Stomach (tissue), 19 donors: ENCODE measurements at places on chromosomes 3 and 15. TPM values are rescaled to one million over a fixed set of nuclear protein-coding genes. Genes with fewer than 3 reads are reported as not detected.

The GABRG3 gene
- total RNA-seq: 0.37 TPM

The SNTN gene
- not detected for total RNA-seq

The GAP43 gene
- total RNA-seq: not detected

The OR5AC2 gene
- not detected for total RNA-seq

The ADAM10 gene
- 159 TPM for total RNA-seq

The MOBP gene
- total RNA-seq: not detected

The STXBP5L gene
- total RNA-seq: 0.58 TPM

The EFCAB12 gene
- total RNA-seq: 0.92 TPM

The PSTPIP1 gene
- 2.4 TPM for total RNA-seq

The SAMD7 gene
- not detected for total RNA-seq

The FAM3D gene
- 100 TPM for total RNA-seq

The CD80 gene
- 9.9 TPM for total RNA-seq

The LTF gene
- total RNA-seq: 275 TPM

The THOC7 gene
- 27.8 TPM for total RNA-seq

The CRTC3 gene
- 44.6 TPM for total RNA-seq

The ZNF774 gene
- total RNA-seq: 0.58 TPM

The TF gene
- 0.45 TPM for total RNA-seq

The CYP8B1 gene
- total RNA-seq: not detected

The EBLN2 gene
- total RNA-seq: 2.6 TPM

The COL7A1 gene
- 1.8 TPM for total RNA-seq

The GLDN gene
- not detected for total RNA-seq

The BNC1 gene
- not detected for total RNA-seq

The IL17RC gene
- total RNA-seq: 21.1 TPM

The IREB2 gene
- total RNA-seq: 130 TPM

The SLITRK3 gene
- total RNA-seq: 2.6 TPM

The CATSPER2 gene
- 0.45 TPM for total RNA-seq

The PCSK6 gene
- total RNA-seq: 2.9 TPM

The SNX22 gene
- 0.92 TPM for total RNA-seq

The GHRL gene
- 127 TPM for total RNA-seq

The ZNF501 gene
- total RNA-seq: 2.8 TPM

The PPP2R3A gene
- 26.8 TPM for total RNA-seq

The CPLX3 gene
- not detected for total RNA-seq

The CLDN18 gene
- 161 TPM for total RNA-seq

The CD276 gene
- total RNA-seq: 185 TPM

The CFAP92 gene
- total RNA-seq: 0.87 TPM

The DNAJA4 gene
- 33.0 TPM for total RNA-seq

The CCR3 gene
- total RNA-seq: 8.9 TPM

The C3orf52 gene
- total RNA-seq: 66.9 TPM

The AHSG gene
- total RNA-seq: not detected

The MESP1 gene
- total RNA-seq: 0.58 TPM

The CCRL2 gene
- not detected for total RNA-seq

The CDC25A gene
- total RNA-seq: 5.7 TPM

The SH3BP5 gene
- total RNA-seq: 27.5 TPM

The ARPIN gene
- total RNA-seq: 24.8 TPM

The ANKDD1A gene
- 6.4 TPM for total RNA-seq

The IL20RB gene
- total RNA-seq: 1.3 TPM

The SOX14 gene
- total RNA-seq: not detected

The NR2E3 gene
- total RNA-seq: not detected

The AMT gene
- total RNA-seq: 27.8 TPM

The WDR5B gene
- 1.2 TPM for total RNA-seq

The MYO5C gene
- 64.3 TPM for total RNA-seq

The SRGAP3 gene
- 31.7 TPM for total RNA-seq
